Activated CD4-positive, alpha-beta T cell treated with anti-CD3 and anti-CD28 coated beads for 4 hours (primary cell): ENCODE measurements at places on chromosomes 2 and 18.

DNA sequence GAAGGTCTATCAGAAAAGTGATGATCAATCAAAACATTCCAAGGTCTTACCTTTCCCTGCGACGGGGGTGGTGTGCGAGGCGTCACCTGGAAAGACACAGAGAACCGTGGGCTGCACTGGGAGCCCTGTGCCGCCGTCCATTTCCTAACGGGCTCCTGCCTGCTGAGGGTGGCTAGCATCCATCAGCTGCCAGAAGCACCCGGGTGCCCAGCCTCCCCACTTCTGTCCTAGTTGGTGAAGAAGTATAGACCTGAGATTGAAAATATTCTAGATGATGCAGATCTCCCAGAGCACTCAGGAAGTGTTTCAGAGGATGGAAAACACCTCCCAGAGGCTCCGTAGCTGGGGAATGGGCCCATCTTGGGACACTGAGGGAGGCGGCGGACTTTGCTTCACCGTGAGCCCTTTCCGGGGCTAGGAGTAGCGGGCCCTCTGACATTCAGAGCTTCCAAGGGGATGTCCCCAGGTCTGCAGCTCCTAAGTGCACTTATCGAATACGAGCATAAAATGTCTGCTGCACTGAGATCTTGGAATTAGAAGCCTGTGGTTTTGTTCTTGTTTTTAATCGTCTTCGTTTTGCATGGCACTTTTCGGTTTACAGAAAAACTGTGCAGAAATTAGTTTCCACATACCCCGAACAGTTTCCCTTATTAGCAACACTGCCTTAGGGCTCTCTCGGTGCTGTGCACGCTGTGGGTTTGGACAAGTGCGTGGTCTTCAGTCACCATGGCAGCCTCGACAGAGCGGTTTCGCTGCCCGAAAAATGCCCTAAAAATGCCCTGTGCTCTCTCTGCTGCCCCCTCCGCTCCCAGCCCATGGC is 143.5 kb downstream of the MBP start:
- DNase-seq = no peak

DNA sequence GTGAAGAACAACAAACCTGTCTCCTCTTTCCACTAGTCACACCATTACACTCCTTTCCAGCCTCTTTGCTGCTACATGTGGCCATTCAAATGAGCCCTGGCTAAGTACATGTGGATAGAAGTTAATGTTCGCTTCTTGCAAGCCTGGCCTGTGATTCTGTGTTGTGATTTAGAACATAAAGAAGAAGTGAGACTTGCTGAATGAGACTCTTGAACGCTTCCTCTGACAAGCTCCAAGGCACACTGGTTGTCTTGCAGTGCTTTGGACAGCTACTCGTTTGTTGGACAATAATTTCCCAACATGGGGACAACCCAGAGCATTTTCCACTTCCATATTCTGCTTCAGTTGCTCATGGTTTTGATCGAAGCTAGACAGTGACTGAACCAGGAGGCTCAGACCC is 57.3 kb downstream of the CCDC74A start:
- DNase-seq = no peak

GRCh38 chr2:129092956-129093355 is 774.3 kb upstream of the HS6ST1 start:
- no peak for DNase-seq

DNA sequence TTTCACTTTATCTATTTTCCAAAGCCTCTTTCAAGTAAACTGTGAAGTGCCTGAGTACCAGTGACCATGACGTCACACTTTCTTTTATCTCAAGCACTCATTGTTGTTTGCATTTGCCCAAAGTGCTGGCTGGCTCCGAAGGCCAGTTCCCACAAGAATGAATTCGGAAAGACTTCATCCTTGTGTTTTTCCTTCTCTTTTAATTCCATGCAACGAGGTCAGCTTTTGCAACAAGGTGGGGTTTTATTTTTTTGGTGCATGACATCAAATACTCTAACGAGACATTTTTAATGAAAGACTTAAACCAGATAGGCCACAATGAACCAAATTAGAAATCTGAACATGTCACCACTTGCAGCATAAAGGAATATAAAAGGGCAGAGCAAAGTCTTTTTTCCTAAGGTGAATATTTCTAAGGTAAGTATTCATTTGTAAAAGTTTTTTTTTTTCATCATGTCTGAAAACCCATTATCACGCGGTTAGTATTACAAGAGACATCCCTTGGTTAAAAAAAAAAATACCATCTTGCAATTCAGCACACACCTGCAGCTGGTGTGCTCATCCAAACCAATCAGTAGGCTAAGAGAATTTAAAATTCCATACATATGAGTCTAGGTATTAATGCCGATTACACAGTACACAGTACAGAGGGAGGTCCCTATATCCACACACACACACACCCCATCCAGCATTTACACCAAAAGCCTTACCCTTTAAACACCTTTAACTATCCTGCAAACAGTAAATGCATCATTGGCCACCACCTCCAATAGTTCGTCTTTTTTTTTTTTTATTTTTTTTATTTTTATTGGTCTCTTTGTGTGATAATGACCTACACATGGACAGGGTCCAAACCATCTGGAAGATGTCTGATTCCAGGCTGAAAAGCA is 2.3 kb downstream of the ARL4C start:
- no peak for DNase-seq

DNA sequence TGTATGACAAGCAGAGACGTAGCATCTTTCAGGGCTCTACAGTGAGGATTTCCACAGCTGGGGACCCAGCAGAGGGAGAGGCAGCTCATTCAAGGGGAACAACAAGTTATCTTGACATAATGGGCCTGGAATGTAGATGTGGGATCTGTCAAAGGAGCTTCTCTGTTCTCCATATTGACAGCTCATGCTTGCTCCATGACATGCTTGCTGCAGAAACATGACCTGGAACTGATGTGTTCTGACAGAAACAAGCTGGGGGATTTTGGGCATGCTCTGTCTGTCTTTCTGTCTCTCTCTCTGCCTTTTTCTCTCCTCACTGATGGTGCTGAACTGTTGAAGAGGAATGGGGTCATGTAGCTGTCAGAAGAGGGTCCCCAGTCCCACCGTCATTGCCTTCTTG is 79.6 kb downstream of the MMADHC start:
- no peak for DNase-seq

DNA sequence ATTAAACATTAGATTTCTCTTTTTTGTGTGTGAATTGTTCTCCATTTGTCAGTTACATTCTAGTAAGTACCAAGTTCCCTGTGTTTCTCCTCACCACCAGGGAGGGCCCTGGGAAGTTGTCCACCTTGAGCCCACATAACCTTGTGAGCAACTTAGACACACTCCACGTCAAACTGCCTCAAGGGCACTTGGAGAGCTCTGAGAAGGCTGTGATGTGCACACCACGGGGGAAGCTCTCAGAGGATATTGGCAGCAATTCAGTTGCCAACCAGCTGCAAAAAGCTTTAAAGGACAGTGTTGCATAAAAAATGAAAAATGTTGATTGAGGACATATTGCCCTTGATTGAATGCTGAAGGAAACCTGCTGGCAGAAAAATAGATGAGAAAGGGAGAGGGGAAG is 743.6 kb downstream of the RNF144A start:
- DNase-seq = no peak

DNA sequence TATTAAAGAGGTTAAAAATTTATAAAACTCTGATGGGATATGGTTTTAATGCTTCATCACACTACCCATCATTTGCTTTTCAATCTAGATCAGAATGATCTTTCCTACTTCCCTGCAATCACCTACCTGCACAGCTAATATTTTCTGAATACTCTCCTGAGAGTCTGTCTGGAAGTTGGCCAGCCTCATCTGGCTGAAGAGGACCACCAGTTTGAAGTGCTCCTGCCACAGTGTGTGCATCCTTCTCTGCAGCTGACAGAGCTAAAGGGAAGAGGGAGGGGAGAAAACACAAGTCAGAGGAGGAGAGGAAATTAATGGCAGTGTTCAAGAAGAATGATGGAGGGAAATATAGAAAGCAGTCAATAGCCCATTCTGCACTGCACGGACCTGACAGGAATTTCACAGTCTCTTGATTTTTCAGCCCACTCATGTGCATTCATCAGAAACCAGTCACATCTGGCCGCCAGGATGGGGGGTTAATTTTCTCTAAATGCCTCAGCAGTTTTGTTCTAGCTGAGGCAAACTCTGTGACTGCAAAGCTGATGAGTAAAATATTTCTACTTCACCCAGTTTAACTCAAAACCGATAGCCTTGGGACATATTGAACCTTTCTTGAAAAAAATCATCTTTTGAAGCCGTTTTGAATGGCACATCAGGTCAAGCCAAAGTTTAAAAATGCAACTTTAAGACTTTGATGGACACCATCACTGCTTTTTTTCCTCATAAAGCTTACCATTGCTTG is 201.8 kb upstream of the KLHL14 start:
- DNase-seq = no peak

DNA sequence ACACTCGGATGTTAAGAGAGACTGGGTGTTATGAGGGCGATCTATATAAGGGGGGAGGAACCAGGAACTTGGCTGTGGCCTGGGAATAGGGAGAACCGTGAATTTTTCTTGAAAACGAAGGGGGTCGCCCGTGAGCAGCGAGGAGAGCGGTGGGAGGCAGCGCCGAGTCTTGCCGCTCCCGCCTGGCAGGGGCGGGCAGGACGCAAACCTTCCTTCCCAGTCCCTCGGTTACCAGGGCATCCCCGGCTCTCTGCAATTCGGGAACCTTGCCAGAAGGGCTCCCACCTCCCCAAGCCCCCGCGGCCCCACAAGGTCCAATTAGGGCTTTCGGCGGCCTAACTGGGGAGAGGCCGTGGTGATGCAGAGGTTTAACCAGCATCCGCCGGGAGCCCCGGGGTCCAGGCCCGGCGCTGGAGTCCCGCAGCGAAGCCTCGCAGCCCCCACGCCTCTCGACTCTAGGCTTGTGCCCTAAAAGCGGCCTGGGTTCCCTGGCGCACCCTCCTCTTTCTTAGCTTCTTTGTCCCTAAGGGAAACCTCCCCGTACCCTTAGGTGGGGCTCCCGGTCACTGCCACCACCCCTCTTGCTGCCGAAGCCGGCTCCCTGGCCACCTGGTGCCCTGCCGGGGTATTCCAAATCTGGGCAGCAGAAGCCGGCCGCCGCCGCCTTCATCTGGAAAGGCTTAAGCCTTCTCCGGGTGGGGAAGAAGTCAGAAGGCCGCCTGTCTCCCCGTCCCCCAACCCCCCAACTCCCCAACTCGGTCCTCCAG is 680 bp upstream of the FHOD3 start:
- DNase-seq = no peak

GRCh38 chr2:113672326-113672932 is 45.4 kb downstream of the RABL2A start:
- DNase-seq = no peak

DNA sequence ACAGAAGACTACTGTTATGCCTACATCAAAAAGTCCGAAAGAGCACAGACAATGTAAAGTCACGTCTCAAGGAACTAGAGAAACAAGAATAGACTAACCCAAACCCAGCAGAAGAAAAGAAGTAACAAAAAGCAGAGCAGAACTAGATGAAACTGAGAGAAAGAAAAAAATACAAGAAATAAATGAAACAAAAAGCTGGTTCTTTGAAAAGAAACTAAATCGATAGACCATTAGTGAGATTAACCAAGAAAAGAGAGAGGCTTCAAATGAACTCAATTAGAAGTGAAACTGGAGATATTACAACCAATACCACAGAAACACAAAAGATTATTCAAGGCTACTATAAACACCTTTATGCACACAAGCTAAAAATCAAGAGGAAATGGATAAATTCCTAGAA is 271.8 kb downstream of the MBD2 start:
- DNase-seq = no peak

- DNase-seq = peak; percentile 33
Measured at GRCh38 chr2:6914828-6915227, 2.4 kb upstream of the RNF144A start.

GRCh38 chr2:161426455-161426921 is 10.4 kb downstream of the TBR1 start:
- no peak for DNase-seq

DNA sequence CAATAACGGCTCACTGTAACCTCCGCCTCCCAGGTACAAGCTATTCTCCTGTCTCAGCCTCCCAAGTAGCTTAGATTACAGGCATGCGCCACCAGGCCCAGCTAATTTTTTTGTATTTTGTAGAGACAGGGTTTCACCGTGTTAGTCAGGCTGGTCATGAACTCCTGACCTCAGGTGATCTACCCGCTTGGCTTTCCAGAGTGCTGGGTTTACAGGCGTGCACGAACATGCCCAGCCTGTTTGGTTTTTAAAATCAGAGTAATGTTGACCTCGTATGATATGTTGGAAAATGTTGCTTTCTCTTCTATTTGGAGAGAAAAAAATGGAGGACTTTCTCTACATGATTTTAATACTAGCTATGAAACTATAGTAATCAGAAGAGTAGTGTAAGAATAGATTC is 386.2 kb downstream of the PTH2R start:
- no peak for DNase-seq

- DNase-seq = no peak
Measured at GRCh38 chr2:148259674-148260073, 238.8 kb downstream of the MBD5 start.

GRCh38 chr2:157194097-157194688 is 63.3 kb upstream of the GALNT5 start:
- peak; percentile 4 for DNase-seq

DNA sequence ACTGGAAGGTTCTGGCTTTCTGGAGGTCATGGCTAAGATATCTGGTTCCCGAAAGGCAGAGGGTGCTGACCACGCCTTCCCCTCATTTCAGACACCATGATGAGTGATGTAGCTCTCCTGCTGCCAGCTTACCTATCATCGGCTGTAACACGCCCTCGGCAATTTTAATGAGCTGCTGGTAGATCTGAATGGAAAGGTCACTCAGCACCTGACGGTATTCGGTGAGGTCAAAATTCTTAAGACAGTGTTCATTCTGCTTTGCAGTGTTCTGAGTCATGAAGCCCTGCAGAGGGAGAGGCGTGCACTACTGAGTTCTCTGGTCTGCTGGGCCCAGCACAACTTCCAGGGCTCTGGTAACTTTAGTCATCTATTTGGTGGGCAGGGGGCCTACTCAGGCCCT is 25.7 kb upstream of the ACAA2 start:
- DNase-seq = no peak

DNA sequence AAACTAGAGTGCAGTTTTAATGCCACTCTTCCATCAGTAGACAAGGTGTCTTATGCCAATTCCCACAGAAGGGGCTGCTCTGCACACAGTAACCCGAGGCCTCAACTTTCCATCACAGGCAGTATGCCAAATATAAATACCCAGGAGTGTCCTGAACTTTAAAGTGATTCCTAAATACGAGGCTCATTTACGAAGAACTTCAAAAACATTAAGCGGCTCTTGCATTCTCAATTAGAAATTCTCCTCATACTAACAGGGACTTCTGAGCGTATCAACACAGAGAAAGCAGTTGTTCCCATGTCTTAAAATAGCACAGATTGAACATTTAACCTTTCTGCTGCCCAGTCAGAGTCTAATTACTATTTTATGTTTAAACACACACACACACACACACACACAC is 638.6 kb downstream of the ERBB4 start:
- no peak for DNase-seq

GRCh38 chr2:164260506-164260905 is 360.8 kb downstream of the GRB14 start:
- DNase-seq = no peak

GRCh38 chr2:171834286-171834685 is 59.8 kb downstream of the SLC25A12 start:
- no peak for DNase-seq

GRCh38 chr2:105072039-105072438 is 34.2 kb downstream of the MRPS9 start:
- DNase-seq = no peak
